ENCODE measurements at places on chromosomes 3 and 15.
A peak's percentile ranks its signal among the peaks of the same experiment; 100 is the strongest.

- H3K27me3 ChIP-seq, result no peaks in the 10 kb centered on the region
- H3K4me3 ChIP-seq, result no peak overlapping the region
Observed at GRCh38 chr3:144244662-144245061, 273.0 kb downstream of the DIPK2A start.

GRCh38 chr15:82124331-82125263 is 78.8 kb upstream of the MEX3B start:
- no peaks in the 10 kb centered on the region for H3K27me3 ChIP-seq
- DNase-seq, result peak; percentile 52
- no peaks in the 10 kb centered on the region for H3K4me1 ChIP-seq

DNA sequence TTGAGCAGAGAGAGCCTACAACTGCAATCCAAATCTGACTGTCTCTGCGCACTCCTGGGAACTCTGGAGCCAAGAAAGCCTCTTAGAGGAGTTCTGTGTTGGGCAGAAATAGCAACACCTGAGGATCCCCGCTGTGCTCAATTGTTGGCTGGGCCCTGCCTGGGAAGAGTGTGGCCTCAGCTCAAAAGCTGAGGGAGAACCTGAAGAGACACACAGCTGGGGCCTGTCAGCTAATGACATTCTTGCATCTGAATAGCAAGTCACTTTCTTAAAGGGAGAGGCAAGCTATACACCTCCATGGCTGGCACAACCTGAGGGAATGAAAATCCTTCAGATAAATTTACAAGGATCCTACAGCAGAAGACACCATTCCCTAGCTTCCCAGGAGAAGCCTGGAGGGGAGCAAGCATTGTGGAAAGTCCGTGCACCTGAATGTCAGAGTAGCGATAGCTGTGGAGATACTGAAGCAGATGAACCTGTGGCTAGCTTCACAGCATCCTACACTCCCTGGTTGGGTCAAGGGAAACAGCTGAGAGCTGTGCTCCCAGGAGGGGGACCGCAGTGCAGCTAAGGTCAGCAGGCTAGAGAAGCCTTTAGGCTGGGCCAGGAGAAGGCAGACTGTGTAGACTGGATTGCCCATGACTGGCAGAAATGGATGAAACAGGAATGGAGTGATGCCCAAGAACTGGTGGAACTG is 159.9 kb upstream of the PFN2 start:
- H3K36me3 ChIP-seq, result no peaks in the 10 kb centered on the region
- no peaks in the 10 kb centered on the region for H3K27me3 ChIP-seq
- DNase-seq, result peak; percentile 39

DNA sequence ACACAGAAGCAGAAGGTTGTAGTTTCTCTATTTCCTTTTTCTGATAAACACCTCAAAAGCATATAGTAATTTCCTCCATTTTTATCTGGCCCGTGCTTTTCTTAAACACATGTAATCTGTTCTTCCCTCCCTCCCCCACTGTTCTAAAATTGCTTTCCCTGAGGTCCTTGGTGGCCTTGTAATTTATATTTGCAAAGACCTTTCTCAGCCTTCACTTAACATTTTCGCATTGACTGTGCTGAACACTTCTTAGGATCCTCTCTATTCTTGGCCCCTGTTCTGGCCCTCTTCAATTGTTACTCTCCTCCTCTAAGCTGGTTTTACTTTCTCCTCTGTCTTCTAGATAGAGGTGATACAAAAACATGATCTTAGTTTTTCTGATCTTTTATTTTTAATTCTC is 28.3 kb downstream of the GAP43 start:
- H3K27me3 ChIP-seq, result no peaks in the 10 kb centered on the region
- no peak overlapping the region for H3K27ac ChIP-seq
- no peaks in the 10 kb centered on the region for H3K4me1 ChIP-seq
- no peak overlapping the region for H3K4me3 ChIP-seq
- H3K36me3 ChIP-seq, result no peaks in the 10 kb centered on the region

GRCh38 chr3:157059661-157060060 is 100.3 kb downstream of the CCNL1 start:
- no peak overlapping the region for H3K4me3 ChIP-seq
- DNase-seq, result no peak

GRCh38 chr3:25618028-25618427 is 46.7 kb downstream of the TOP2B start:
- H3K4me1 ChIP-seq, result no peaks in the 10 kb centered on the region
- H3K27ac ChIP-seq, result no peak overlapping the region
- no peaks in the 10 kb centered on the region for H3K36me3 ChIP-seq
- H3K4me3 ChIP-seq, result no peak overlapping the region

GRCh38 chr15:78715930-78716329 is 74.9 kb upstream of the CHRNB4 start:
- no peak for DNase-seq
- no peaks in the 10 kb centered on the region for H3K27me3 ChIP-seq
- H3K27ac ChIP-seq, result no peak overlapping the region

DNA sequence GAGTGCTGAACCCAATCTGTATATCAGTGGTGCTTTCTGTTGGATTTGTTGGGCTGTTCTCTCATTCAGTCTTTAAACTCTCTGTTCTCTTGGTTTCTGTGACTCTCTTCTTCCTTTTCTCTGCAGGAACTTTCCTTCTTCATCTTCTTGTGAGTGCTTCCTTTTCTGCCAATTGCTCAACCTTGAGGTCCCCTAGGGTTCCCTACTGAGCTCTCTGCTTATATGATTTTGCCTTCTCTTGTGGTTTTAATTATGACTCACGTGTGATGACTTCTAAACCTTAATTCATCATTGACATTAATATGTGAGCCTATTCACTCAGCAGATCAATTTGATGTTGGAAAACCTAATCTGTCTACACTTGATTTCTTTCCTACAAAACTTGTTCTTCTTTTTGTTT is 39.4 kb downstream of the MOBP start:
- H3K4me3 ChIP-seq, result no peak overlapping the region
- no peak overlapping the region for H3K27ac ChIP-seq
- H3K4me1 ChIP-seq, result peaks cover 12% of the 10 kb centered on the region
- no peaks in the 10 kb centered on the region for H3K36me3 ChIP-seq
- H3K27me3 ChIP-seq, result peaks cover 7% of the 10 kb centered on the region

DNA sequence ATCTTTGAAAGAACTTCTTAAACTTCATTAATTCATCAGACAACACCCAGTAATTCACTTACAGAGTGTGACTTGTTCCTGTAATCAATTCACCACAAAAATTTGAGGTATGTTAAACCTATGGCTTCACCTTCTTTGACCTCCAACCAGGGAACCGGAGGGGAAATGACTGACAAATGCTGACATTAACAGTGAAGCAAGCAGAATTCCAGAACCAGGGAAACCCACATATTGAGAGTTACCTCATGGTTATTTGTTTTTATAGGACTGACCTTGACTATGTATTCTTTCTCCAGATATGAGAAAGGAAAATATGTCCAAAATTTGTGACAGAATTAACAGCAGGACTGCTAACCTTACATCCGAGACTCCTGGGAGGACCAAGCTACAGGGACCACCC is 2.7 kb downstream of the P3H2 start:
- H3K4me3 ChIP-seq, result peak overlapping the region; percentile 0
- no peak overlapping the region for H3K27ac ChIP-seq
- H3K4me1 ChIP-seq, result peaks cover 16% of the 10 kb centered on the region
- no peak for DNase-seq
- no peaks in the 10 kb centered on the region for H3K27me3 ChIP-seq
- H3K36me3 ChIP-seq, result peaks cover 5% of the 10 kb centered on the region

GRCh38 chr3:128348805-128349531 is 117.7 kb downstream of the DNAJB8 start:
- H3K36me3 ChIP-seq, result no peaks in the 10 kb centered on the region
- no peaks in the 10 kb centered on the region for H3K27me3 ChIP-seq
- peak overlapping the region; percentile 22 for H3K27ac ChIP-seq
- peaks cover 10% of the 10 kb centered on the region for H3K4me1 ChIP-seq
- DNase-seq, result no peak

GRCh38 chr3:98188545-98188944 is 22.0 kb downstream of the OR5H15 start:
- no peak overlapping the region for H3K4me3 ChIP-seq
- no peaks in the 10 kb centered on the region for H3K36me3 ChIP-seq
- H3K27ac ChIP-seq, result no peak overlapping the region

DNA sequence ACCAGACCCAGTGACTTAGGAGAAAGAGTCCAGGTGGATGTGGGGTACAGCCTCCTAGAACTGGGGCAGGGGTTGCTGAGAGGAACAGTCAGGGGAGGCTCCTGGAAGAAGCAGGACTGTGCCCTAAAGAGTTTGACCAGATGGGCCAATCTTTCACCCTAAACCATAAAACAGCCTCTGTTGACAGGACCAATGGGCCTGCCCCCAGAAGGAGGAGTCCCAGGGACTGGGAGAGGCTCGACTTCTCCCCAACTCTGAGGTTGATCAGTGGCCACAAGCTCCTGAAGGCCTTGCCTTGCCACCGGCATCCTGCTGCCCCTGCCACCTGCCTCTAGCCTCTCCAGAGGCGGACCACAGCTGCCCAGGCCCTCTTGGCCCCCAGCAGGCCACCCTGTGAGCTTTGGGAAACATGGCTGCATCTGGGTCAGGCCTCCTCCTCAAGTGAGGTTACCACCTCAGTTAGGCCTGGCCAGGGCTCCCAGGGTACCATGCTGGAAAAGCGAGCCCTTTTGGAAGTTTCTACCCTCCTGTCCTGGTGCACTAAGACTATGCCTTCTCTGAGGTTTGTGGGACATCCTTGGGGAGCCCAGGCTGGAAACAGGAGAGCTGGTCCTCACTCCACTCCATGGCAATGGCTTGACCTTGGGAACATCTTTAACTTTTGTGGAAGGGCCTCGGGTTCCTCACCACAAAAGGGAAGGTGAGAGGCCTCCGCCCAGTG is 2.8 kb downstream of the VIPR1 start:
- no peaks in the 10 kb centered on the region for H3K36me3 ChIP-seq
- H3K4me3 ChIP-seq, result no peak overlapping the region
- no peak overlapping the region for H3K27ac ChIP-seq
- no peaks in the 10 kb centered on the region for H3K4me1 ChIP-seq

DNA sequence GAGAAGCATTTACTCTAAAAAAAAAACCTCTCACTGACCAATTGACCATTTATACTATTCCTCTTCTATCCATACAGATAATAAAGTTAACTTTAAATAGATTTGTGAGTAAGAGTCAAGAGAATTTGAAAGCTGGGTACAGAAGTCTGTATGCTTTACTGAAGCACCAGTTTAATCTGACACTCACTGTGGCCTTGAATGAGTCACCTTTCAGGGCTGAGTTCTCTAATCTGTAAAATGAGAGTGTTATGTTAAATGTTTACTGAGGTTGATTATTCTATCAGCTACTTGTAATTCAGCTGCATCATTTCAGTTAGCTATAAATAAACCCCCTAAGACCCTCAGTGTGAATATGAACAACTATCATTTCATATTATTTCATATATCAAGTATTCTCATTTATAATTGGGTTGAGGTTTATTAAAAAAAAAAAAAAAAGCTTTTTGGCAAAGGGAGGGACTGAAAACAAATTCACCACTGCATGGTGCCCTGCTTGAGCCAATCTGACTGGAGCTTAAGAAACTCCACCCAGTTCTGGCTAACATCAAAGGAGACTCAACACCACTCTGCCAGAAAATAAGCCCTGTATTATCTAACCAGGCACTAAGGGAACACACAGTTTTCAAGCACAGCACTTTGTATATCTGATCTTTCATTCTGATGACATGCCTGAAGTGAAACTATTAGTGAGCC is 2.8 kb downstream of the MAP4 start:
- H3K4me3 ChIP-seq, result no peak overlapping the region
- no peak for DNase-seq
- H3K4me1 ChIP-seq, result no peaks in the 10 kb centered on the region
- H3K36me3 ChIP-seq, result no peaks in the 10 kb centered on the region
- H3K27ac ChIP-seq, result no peak overlapping the region

- H3K27ac ChIP-seq, result peak overlapping the region; percentile 78
- peak; percentile 88 for DNase-seq
- no peaks in the 10 kb centered on the region for H3K4me1 ChIP-seq
- H3K36me3 ChIP-seq, result no peaks in the 10 kb centered on the region
Observed at GRCh38 chr15:78859971-78860719, 12.5 kb upstream of the MORF4L1 start.

- no peak overlapping the region for H3K27ac ChIP-seq
- H3K36me3 ChIP-seq, result no peaks in the 10 kb centered on the region
- DNase-seq, result no peak
- no peaks in the 10 kb centered on the region for H3K27me3 ChIP-seq
Observed at GRCh38 chr3:131050001-131050400, 23.3 kb downstream of the NEK11 start.

DNA sequence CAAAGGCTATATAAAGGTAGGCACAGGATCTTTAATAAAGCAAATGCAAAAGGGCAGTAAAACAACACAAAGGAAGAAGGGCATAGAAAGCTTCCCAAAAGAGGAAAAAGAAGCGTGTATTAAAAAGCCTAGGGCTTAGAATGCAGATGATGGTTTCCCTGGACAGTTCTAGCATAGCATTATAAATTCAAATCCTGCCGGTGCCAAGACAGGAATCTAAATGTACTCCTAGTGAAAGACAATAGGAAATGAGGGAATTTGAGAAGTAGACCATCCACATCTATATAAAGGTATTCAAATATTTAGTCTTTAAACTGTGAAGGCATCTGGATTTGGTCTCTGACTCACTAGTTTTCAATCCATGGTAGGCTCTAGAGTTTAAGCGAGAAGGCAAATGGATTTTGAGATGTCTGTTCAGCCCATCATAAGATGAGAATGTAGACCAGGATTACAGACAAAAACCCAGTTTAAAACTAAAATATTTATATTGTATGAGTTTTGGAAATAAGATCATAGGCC is 431.8 kb downstream of the TBL1XR1 start:
- H3K27ac ChIP-seq, result no peak overlapping the region
- no peaks in the 10 kb centered on the region for H3K36me3 ChIP-seq
- no peaks in the 10 kb centered on the region for H3K4me1 ChIP-seq
- no peaks in the 10 kb centered on the region for H3K27me3 ChIP-seq
- no peak for DNase-seq
- no peak overlapping the region for H3K4me3 ChIP-seq

DNA sequence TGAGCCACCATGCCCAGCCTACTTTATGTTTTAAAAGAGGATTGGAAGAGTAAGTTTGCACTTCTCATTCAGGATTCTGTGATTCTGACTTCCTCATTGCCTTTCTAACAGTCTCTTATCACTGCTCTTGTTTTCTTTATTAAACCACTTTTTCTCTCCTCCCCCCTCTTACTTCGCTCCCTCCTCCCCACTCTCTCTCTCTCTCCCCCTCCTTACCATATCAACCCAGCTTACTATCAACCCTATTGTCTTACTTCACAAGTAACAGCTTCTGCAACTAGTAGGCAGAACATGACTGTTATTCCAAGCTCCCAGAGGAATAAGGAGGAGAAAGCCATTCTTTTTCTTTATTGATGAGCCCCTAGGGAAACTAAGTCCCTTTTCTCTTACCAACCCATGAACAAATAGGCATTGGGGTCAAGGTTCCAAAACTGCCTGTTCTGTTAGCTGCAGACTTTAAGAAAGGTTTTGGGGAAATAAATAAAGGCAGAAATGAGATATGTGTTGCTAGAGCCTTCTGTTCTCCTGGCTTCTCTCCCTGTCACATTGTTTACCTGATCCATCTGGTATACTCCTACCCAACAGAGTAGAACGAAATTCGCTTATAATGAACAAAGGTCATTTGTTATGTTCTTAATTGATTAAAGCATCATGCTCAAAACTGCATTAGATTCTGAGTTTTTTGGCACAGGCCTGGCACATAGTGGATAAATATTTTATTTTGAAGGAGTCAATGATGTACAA is 56.4 kb upstream of the RASGRP1 start:
- H3K27ac ChIP-seq, result no peak overlapping the region
- no peaks in the 10 kb centered on the region for H3K27me3 ChIP-seq
- no peaks in the 10 kb centered on the region for H3K4me1 ChIP-seq
- no peak overlapping the region for H3K4me3 ChIP-seq
- DNase-seq, result no peak
